ENCODE measurements at places on chromosomes 3 and 15. TPM values are rescaled to one million over a fixed set of nuclear protein-coding genes. Genes with fewer than 3 reads are reported as not detected.

Gene CCR3
- not detected for total RNA-seq

Gene NR2E3
- 0.15 TPM for total RNA-seq

Gene CD200R1
- not detected for total RNA-seq

Gene GOLGA6A
- not detected for total RNA-seq

Gene BLM
- total RNA-seq = 7.3 TPM

Gene CORO2B
- 0.32 TPM for total RNA-seq

Data from epithelial cell of umbilical artery (primary cell).